Suprapubic skin (tissue), 4 donors: ENCODE measurements at places on chromosomes 16 and 17. TPM values are rescaled to one million over a fixed set of nuclear protein-coding genes. Genes with fewer than 3 reads are reported as not detected.

The GPR179 gene
- total RNA-seq, result not detected

DNA sequence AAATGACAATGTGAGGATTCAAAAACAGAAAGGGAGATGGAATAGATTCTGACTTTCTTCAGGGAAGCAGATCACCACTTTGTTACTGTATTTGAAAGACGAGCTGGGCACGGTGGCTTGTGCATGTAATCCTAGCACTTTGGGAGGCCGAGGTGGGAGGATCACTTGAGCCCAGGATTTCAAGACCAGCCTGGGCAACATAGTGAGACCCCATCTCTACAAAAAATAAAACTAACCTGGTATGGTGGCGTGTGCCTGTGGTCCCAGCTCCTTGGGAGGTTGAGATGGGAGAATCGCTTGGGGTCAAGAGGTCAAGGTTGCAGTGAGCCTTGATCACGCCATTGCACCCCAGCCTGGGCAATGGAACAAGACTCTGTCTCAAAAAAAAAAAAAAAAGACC, 34.0 kb downstream of the PIGL start:
- DNase-seq, result no peak

DNA sequence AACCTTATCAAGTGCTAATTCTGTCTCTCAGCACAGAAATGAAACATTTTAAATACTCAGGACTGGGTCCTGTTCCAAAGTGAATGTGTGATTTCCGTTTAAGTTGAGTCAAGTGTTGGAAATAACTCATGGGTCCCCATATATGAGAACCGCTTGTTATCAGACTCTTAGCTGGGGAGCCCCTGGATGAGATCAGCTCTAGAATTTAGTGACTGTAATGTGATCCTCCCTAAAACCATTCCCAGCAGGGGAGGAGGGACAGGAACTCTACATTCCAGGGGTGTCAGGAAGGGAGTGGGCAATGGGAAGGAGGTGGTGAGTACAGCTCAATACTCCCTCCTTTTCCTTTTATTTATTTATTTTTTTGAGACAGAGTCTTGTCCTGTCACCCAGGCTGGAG, 37.5 kb downstream of the OTOA start:
- DNase-seq, result no peak

DNA sequence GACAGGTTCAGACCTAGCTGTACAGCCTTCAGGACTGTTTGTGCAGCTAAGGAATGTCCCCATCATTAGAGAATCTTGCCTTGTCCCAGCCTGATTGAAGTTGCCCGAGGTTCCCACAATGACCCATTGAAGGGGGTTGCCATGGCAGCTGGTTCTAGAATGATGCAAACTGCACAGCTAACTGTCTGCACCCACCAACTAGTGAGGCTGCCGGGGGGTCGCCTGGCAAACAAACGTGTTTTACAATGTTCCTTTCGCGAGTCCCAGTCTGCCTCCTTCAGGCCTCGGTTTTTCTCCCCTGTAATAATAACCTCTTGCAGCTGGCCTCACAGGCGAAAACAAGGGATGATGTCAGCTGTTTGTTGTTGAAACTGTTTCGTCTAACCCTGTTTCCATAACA, 5.5 kb downstream of the C16orf96 start:
- no peak for DNase-seq

- DNase-seq, result no peak
These were observed 5.0 kb downstream of the PIK3R6 start for GRCh38 chr17:8862213-8863056.

GRCh38 chr17:29190592-29191207, 10.5 kb upstream of the MYO18A start:
- DNase-seq, result peak; percentile 20

DNA sequence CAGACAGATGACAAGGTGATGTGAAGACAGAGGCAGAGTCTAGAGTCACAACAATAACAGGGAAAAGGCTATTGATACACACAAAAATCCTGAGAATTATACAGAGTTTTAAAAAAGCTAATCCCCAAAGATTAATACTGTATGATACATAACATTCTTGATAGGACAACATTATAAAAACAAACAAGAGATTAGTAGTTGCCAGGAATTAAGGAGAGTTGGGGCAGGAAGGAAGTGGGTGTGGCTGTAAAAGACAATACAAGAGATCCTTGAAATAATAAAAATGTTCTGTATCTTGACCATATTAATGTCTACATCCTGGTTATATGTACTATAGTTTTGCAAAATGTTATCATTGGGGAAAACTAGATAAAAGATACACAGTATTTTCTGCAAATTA, 309.5 kb upstream of the PMFBP1 start:
- no peak for DNase-seq

DNA sequence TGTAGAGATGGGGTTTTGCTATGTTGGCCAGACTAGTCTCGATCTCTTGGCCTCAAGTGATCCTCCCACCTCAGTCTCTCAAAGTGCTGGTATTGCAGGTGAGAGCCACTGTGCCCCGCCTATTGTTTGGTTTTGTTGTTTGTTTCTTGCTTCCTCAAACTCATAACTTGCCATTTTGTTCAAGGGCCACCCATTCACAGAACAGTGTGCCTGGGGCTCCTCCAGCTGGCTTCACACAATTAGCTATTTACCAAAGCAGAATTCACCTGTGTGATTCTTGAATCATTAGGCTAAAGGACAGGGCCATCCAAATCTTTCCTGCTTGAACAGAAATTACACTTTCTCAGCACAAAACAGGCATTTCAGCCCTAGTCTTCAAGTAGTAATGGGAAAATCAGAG, 7.2 kb downstream of the ABHD15 start:
- DNase-seq, result no peak
